ENCODE measurements at places on chromosomes 7 and 10. TPM values are rescaled to one million over a fixed set of nuclear protein-coding genes. Genes with fewer than 3 reads are reported as not detected.

GRCh38 chr10:8365935-8366911 is 311.7 kb downstream of the GATA3 start:
- H3K4me3 ChIP-seq: no peak overlapping the region
- H3K27ac ChIP-seq: no peak overlapping the region
- DNase-seq: no peak

DNA sequence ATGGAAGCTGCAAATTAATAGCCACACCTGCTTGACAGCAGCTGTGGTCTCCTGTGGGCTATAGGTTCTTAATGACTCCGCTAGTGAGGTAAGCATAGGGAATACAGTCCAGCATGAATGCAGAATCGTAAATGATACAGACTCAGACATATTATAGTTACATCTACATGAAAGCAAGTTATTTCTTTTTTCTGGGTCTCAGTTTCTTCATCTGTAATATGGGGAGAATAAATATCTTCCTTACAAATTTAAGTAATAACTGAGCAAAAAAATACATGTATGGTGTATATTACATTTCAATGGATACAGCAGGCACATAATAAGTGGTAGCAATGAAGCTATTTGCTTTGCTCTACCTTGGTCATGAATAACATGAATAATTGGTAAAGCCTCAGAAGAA is 245.9 kb upstream of the RHOBTB1 start:
- no peaks in the 10 kb centered on the region for H3K27me3 ChIP-seq
- no peak for DNase-seq
- H3K27ac ChIP-seq: no peak overlapping the region
- no peaks in the 10 kb centered on the region for H3K4me1 ChIP-seq
- H3K4me3 ChIP-seq: no peak overlapping the region
- no peaks in the 10 kb centered on the region for H3K36me3 ChIP-seq

DNA sequence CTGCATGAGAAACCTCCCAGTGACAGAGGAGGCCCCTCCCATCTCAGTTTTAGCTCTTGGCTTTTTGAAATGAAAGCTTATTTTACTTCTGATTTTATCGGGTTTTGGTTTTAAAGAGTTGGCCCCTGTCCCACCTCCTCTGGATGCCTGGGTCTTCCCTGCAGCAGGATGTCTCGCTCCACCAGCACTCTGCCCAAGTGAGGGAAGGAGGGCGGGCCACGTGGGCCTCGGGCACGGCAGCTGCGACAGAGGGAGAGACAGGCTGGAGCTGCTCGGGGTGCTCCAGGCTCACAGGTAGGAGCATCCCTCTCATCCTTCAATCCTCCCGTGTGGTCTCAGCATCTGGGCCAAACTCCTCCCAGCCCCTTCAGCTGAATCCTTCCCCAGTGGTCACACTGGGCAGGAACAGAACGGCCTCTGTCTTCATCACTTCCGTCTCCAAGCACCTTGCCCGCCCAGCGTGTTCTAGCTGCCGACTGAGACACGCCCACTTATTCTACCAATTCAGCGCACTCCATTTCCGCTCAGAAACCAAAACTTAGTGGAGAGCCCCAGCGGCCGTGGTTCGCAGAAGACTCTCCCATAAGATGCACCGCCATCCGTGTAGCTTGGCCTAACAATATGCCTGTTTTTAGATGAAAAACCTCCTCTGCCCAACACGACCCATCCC is 222.9 kb downstream of the GLRX3 start:
- H3K27ac ChIP-seq: no peak overlapping the region
- H3K4me3 ChIP-seq: no peak overlapping the region
- no peaks in the 10 kb centered on the region for H3K4me1 ChIP-seq
- H3K36me3 ChIP-seq: no peaks in the 10 kb centered on the region

- no peaks in the 10 kb centered on the region for H3K36me3 ChIP-seq
- H3K4me3 ChIP-seq: no peak overlapping the region
- H3K27ac ChIP-seq: no peak overlapping the region
- H3K27me3 ChIP-seq: no peaks in the 10 kb centered on the region
Measured at GRCh38 chr10:14608381-14609001, 166.2 kb downstream of the FAM107B start.

DNA sequence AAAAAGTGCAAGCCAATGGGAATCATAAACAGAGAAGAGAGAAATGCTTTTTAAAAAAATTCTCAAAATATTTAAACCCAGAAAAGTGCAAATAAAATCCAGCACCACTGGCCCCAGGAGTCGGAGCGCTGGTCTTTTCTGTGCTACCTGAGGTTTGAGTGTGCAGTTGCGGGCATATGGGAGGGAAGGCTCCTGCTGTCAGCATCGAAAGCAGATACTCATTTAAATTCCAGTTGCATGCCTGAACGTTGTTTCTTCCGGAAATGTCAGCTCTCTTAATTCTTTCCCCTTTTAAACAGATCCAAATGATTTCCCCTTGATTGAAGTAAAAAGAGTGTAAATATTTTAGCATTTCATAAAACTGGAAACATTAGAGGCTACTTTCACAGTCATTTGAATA is 240.5 kb upstream of the GPR26 start:
- H3K4me1 ChIP-seq: no peaks in the 10 kb centered on the region
- H3K36me3 ChIP-seq: no peaks in the 10 kb centered on the region
- no peak overlapping the region for H3K4me3 ChIP-seq
- no peak overlapping the region for H3K27ac ChIP-seq

GRCh38 chr10:116888380-116889055 is 39.2 kb downstream of the ENO4 start:
- H3K4me3 ChIP-seq: no peak overlapping the region
- no peaks in the 10 kb centered on the region for H3K36me3 ChIP-seq
- DNase-seq: no peak
- no peaks in the 10 kb centered on the region for H3K27me3 ChIP-seq
- peaks cover 7% of the 10 kb centered on the region for H3K4me1 ChIP-seq
- no peak overlapping the region for H3K27ac ChIP-seq

GRCh38 chr7:149245244-149245643 is 5.8 kb downstream of the ZNF212 start:
- no peak for DNase-seq
- peaks cover 5% of the 10 kb centered on the region for H3K36me3 ChIP-seq
- no peak overlapping the region for H3K27ac ChIP-seq
- peaks cover 12% of the 10 kb centered on the region for H3K4me1 ChIP-seq
- no peaks in the 10 kb centered on the region for H3K27me3 ChIP-seq

DNA sequence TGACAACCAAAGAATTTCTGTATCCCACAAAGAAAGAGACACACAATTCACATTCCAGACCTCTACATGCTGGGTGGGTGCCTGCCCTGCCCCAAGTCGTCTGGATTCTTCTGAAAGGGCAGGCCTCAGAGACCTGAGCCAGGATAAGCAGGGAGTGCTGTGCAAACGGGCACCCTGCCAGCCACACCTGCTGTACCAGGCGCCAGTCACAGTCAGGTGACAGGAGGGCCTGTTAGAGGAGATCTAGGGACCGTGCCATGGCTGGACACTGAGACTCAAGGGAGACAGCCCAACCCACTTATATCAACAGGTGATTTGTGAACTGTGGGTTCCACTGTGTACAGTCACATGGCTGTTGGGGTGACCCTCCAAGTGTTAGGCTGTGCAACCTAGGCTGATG is 103.1 kb upstream of the AFAP1L2 start:
- no peak overlapping the region for H3K4me3 ChIP-seq
- H3K36me3 ChIP-seq: no peaks in the 10 kb centered on the region
- DNase-seq: peak; percentile 95
- no peaks in the 10 kb centered on the region for H3K27me3 ChIP-seq

DNA sequence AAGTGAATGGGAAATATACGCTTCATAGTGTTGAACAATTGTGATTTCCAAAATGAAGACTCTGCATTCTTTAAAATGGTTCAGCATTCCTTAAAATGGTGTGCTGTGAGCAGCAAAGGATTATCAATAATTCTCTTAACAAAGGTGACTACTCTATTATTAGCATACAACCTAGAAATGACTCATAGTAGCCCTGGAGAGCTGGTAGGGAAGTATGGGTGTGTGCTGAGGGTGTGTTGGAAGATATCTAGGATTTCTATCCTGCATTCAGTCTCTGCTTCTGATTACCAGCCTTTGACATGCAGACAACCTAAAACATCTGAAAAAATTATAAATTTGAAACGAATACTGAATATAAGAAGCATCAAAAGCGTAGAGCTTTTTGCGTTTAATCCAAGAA is 72.5 kb downstream of the SEMA3D start:
- no peak overlapping the region for H3K27ac ChIP-seq
- no peaks in the 10 kb centered on the region for H3K4me1 ChIP-seq
- H3K4me3 ChIP-seq: no peak overlapping the region
- no peaks in the 10 kb centered on the region for H3K36me3 ChIP-seq
- no peaks in the 10 kb centered on the region for H3K27me3 ChIP-seq
- DNase-seq: no peak

DNA sequence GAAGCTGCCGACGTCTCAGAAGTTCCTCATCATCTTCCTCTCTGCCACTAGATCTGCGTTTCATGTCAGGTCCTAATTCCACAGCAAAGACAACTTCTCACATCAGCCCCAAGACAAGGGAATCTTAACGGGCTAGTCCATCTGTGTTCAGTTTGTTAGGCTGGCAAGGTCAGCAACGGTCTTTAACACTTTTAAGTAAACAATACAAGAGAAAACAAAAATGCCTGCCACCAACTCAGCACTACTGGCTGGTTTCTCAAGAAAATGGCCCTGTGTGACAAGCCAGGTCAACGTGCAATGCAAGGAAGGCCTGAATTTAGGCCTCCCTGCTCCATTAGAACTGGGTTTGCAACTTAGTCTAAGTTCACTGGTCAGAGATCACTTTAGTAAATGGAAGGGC is 41.0 kb upstream of the AFAP1L2 start:
- no peak for DNase-seq
- H3K36me3 ChIP-seq: peaks cover 5% of the 10 kb centered on the region
- H3K27me3 ChIP-seq: no peaks in the 10 kb centered on the region

- H3K4me3 ChIP-seq: no peak overlapping the region
- H3K4me1 ChIP-seq: peaks cover 27% of the 10 kb centered on the region
- H3K27ac ChIP-seq: no peak overlapping the region
- H3K27me3 ChIP-seq: peaks cover 28% of the 10 kb centered on the region
Measured at GRCh38 chr10:117160567-117160966, 22.5 kb upstream of the VAX1 start.

DNA sequence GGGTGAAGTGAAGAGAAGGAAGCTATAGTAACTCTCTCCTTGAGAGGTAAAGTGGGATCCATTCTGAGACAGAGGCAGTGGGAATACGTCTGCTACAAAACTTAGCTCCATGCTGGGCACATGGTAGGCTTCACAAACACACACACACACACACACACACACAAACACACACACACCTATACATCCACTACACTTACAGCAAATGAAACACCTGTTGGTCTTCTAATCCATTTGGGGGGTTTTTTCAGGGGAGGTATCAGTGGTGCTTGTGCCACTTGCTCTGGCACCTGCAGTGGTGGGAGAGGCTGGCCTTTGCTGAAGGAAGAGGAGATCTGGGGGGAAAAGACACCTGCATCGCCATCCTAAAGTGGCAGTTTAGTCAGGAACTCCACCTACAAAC is 14.5 kb downstream of the SEC31B start:
- no peak overlapping the region for H3K27ac ChIP-seq
- peaks cover 4% of the 10 kb centered on the region for H3K36me3 ChIP-seq
- no peak for DNase-seq

- H3K27me3 ChIP-seq: no peaks in the 10 kb centered on the region
- H3K36me3 ChIP-seq: no peaks in the 10 kb centered on the region
Measured at GRCh38 chr10:124125305-124126116, 32.1 kb upstream of the CHST15 start.

DNA sequence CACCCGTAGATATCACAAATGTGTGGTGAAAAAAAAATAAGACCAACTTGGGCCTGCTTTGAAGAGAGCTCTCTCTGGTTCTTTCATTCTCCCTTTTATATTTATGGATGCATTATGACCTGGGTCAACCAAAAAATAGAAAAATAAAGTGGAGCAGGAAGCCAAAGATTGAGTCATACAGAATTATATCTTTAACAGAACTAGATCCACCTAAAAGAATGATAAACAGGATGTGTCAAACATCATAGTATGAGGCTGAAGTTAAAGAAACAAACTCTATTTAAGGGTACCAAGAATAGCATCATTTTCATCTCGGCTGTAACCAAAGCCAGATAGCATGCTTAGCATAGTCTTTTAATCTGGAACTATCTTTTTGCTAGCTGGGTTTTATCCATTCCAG is 28.8 kb upstream of the NMT2 start:
- H3K4me1 ChIP-seq: no peaks in the 10 kb centered on the region
- no peaks in the 10 kb centered on the region for H3K27me3 ChIP-seq
- DNase-seq: no peak
- H3K36me3 ChIP-seq: no peaks in the 10 kb centered on the region
- no peak overlapping the region for H3K4me3 ChIP-seq
- no peak overlapping the region for H3K27ac ChIP-seq

GRCh38 chr10:24469993-24470392 is 253.7 kb downstream of the ARHGAP21 start:
- DNase-seq: no peak
- peaks cover 11% of the 10 kb centered on the region for H3K36me3 ChIP-seq
- H3K4me1 ChIP-seq: peaks cover 18% of the 10 kb centered on the region
- no peak overlapping the region for H3K4me3 ChIP-seq

DNA sequence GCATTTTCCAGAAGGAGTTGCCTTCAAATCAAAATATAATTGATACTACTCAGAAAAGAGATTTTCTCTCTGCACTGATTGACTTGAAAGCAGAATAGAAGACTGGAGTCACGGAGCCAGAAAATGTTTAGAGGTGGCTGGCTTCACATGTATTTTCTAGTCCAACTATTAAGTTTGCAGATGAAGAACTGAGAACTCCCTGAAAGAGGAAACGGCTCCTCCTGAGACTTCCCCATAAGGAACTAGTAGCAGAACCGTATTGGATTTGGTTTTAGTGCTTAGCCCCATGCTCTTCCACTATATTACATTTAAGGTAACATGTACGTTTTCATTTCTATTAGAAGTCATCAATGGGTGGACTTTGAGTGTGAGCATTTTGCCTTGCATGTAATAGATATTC is 946.3 kb downstream of the CNTNAP2 start:
- H3K36me3 ChIP-seq: no peaks in the 10 kb centered on the region
- DNase-seq: no peak
- H3K4me1 ChIP-seq: no peaks in the 10 kb centered on the region
- no peak overlapping the region for H3K27ac ChIP-seq
- no peaks in the 10 kb centered on the region for H3K27me3 ChIP-seq

- no peaks in the 10 kb centered on the region for H3K27me3 ChIP-seq
- H3K36me3 ChIP-seq: no peaks in the 10 kb centered on the region
- H3K4me1 ChIP-seq: no peaks in the 10 kb centered on the region
- no peak overlapping the region for H3K4me3 ChIP-seq
- no peak overlapping the region for H3K27ac ChIP-seq
Measured at GRCh38 chr7:72441791-72442190, 29.7 kb upstream of the CALN1 start.

ASZ1 gene
- total RNA-seq: not detected

TFAM gene
- 18.5 TPM for total RNA-seq

CNNM1 gene
- total RNA-seq: not detected

CALML5 gene
- not detected for total RNA-seq

NKX2-3 gene
- total RNA-seq: not detected

NKX1-2 gene
- not detected for total RNA-seq
